CD8-positive, alpha-beta memory T cell (primary cell): ENCODE measurements at places on chromosomes 3 and 15.

GRCh38 chr15:57427367-57427821 is 51.1 kb downstream of the CGNL1 start:
- H3K27ac ChIP-seq = no peak overlapping the region
- H3K4me3 ChIP-seq = no peak overlapping the region
- H3K36me3 ChIP-seq = no peaks in the 10 kb centered on the region
- DNase-seq = no peak
- H3K27me3 ChIP-seq = peaks cover 4% of the 10 kb centered on the region

DNA sequence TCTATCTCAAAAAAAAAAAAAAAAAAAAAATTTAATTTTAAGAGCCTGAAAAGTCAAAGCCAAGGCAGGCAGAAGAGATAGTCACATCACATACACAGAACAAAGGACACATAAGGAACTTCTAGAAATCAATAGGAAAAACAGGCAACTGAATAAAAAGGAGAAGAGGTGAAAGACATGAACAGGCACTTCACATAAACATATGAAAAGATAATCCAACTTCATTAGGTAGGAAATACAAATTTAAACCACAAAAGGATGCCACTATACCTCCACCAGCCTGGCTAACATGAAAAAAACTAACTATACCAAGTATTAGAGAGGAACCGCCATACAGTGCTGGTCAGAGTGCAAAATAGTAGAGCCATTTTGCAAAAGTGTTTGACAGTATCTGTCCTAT is 14.1 kb downstream of the CCDC12 start:
- H3K27me3 ChIP-seq = no peaks in the 10 kb centered on the region
- no peak overlapping the region for H3K27ac ChIP-seq
- H3K4me3 ChIP-seq = no peak overlapping the region
- peaks cover 69% of the 10 kb centered on the region for H3K4me1 ChIP-seq
- H3K36me3 ChIP-seq = peaks cover 4% of the 10 kb centered on the region

GRCh38 chr3:118485693-118486092 is 549.0 kb downstream of the IGSF11 start:
- H3K27me3 ChIP-seq = no peaks in the 10 kb centered on the region
- no peaks in the 10 kb centered on the region for H3K4me1 ChIP-seq
- no peak for DNase-seq

- H3K27me3 ChIP-seq = no peaks in the 10 kb centered on the region
- H3K36me3 ChIP-seq = no peaks in the 10 kb centered on the region
- H3K27ac ChIP-seq = no peak overlapping the region
- H3K4me3 ChIP-seq = no peak overlapping the region
- no peak for DNase-seq
These were observed 118.7 kb downstream of the NUP210 start for GRCh38 chr3:13301286-13301987.

GRCh38 chr3:114307222-114307830 is 13.5 kb downstream of the TIGIT start:
- H3K27ac ChIP-seq = peak overlapping the region; percentile 64
- no peak for DNase-seq
- no peaks in the 10 kb centered on the region for H3K27me3 ChIP-seq
- peaks cover 58% of the 10 kb centered on the region for H3K4me1 ChIP-seq
- H3K36me3 ChIP-seq = no peaks in the 10 kb centered on the region
- H3K4me3 ChIP-seq = peak overlapping the region; percentile 27

DNA sequence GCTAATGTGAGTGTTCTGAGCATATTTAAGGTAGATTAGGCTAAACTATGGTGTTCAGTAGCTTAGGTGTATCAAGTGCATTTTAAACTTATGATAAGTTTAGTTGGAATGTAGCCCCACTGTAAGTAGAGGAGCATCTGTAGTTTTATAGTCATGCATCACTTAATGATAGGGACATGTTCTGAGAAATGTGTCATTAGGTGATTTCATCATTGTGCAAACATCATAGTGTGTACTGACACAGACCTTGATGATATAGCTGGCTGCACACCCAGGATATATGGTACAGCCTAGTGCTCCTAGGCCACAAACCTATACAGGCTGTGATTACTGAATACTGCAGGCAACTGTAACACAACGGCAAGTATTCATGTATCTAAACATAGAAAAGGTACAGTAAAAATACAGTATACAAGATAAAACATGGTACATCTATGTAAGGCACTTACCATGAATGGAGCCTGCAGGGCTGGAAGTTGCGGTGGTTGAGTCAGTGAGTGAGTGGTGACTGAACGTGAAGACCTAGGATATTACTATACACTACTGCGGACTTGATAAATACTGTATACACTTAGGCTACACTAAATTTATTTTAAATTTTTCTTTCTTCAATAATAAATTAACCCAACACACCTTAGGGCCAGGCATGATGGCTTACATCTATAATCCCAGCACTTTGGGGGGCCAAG is 17.9 kb downstream of the DNAH1 start:
- H3K36me3 ChIP-seq = no peaks in the 10 kb centered on the region
- no peaks in the 10 kb centered on the region for H3K4me1 ChIP-seq
- no peak for DNase-seq
- H3K27me3 ChIP-seq = no peaks in the 10 kb centered on the region
- H3K4me3 ChIP-seq = no peak overlapping the region
- H3K27ac ChIP-seq = no peak overlapping the region

- H3K27me3 ChIP-seq = no peaks in the 10 kb centered on the region
- no peak overlapping the region for H3K27ac ChIP-seq
- no peaks in the 10 kb centered on the region for H3K4me1 ChIP-seq
- H3K36me3 ChIP-seq = no peaks in the 10 kb centered on the region
- DNase-seq = no peak
These were observed 84.6 kb upstream of the DCBLD2 start for GRCh38 chr3:98986073-98986472.

GRCh38 chr3:37832480-37832879 is 29.2 kb upstream of the CTDSPL start:
- H3K27me3 ChIP-seq = no peaks in the 10 kb centered on the region
- DNase-seq = no peak
- no peak overlapping the region for H3K4me3 ChIP-seq
- H3K4me1 ChIP-seq = no peaks in the 10 kb centered on the region
- H3K27ac ChIP-seq = no peak overlapping the region

- no peaks in the 10 kb centered on the region for H3K36me3 ChIP-seq
- H3K27me3 ChIP-seq = no peaks in the 10 kb centered on the region
- no peak for DNase-seq
- H3K27ac ChIP-seq = no peak overlapping the region
These were observed 29.4 kb upstream of the SEMA3F start for GRCh38 chr3:50125541-50126286.

- peak overlapping the region; percentile 56 for H3K4me3 ChIP-seq
- peak; percentile 25 for DNase-seq
- H3K27me3 ChIP-seq = no peaks in the 10 kb centered on the region
- peaks cover 7% of the 10 kb centered on the region for H3K4me1 ChIP-seq
- no peaks in the 10 kb centered on the region for H3K36me3 ChIP-seq
- peak overlapping the region; percentile 15 for H3K27ac ChIP-seq
These were observed 721 bp downstream of the MYEF2 start for GRCh38 chr15:48177383-48177765.

- DNase-seq = peak; percentile 2
- H3K27ac ChIP-seq = no peak overlapping the region
- no peak overlapping the region for H3K4me3 ChIP-seq
- H3K4me1 ChIP-seq = peaks cover 22% of the 10 kb centered on the region
These were observed 770 bp upstream of the MEGF11 start for GRCh38 chr15:66254089-66254950.

DNA sequence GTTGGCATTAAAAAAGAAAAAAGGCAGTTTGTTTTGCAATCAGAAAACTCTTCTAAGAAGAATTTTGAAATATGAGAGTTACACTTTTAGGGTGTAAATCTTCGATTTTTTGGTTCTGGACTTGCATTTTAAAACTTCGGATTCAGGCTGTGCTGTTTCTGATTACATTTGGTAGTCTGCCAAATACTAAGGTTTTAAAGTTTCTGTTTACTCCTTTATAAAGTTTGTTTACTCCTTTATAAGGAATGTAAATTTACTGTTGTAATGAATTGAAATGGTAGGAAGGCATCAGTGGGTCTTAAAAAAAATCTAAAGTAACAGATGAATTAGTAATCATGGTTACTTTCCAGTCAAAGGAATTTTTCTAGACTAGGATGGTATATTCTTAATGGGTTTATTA is 14.1 kb downstream of the FXR1 start:
- no peak overlapping the region for H3K27ac ChIP-seq
- no peak for DNase-seq
- no peaks in the 10 kb centered on the region for H3K27me3 ChIP-seq
- peaks cover 38% of the 10 kb centered on the region for H3K4me1 ChIP-seq

- H3K27me3 ChIP-seq = no peaks in the 10 kb centered on the region
- no peak overlapping the region for H3K4me3 ChIP-seq
These were observed 20.8 kb downstream of the CDAN1 start for GRCh38 chr15:42716125-42716524.

DNA sequence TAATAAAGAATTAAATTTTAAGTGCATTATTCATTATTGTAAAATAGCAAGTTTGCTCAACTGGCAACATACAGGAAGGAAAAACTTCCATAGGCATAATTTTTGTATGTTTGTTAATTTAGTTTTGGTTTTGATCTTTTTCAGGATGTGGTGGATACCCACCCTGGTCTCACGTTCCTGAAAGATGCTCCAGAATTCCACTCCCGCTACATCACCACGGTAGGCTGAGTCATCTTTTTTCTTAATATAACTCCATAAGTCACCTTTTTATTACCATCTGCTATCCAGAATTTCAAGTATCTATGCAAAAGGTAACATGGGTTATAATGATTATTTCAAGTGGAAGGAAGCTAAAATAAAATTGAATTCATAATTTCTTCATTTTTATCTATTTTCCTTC is 104.8 kb downstream of the PPP2R3A start:
- no peaks in the 10 kb centered on the region for H3K27me3 ChIP-seq
- H3K4me1 ChIP-seq = no peaks in the 10 kb centered on the region
- H3K36me3 ChIP-seq = no peaks in the 10 kb centered on the region
- H3K27ac ChIP-seq = no peak overlapping the region
- H3K4me3 ChIP-seq = no peak overlapping the region

GRCh38 chr15:92634671-92635201 is 20.8 kb downstream of the FAM174B start:
- no peak overlapping the region for H3K27ac ChIP-seq
- no peak overlapping the region for H3K4me3 ChIP-seq
- no peaks in the 10 kb centered on the region for H3K27me3 ChIP-seq
- no peak for DNase-seq

DNA sequence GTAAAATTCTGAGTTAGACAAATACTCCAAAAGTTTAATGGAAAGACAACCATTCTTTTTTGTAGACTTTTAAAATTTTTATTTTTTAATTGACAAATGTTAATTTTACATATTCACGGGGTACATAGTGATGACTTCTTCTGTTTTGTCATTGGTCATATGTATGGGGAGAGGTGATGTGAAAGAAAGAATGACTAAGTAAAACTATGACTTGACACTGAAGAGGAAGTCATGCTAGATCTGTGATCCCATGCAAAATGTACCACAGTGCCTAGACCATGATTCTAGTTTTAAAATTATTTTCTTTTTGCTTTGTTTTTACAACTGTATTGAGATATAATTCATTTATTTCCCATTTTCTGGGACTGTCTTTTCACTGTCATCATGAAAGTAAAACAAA is 281.6 kb downstream of the MBNL1 start:
- no peak overlapping the region for H3K27ac ChIP-seq
- no peak for DNase-seq
- no peak overlapping the region for H3K4me3 ChIP-seq
- no peaks in the 10 kb centered on the region for H3K36me3 ChIP-seq

DNA sequence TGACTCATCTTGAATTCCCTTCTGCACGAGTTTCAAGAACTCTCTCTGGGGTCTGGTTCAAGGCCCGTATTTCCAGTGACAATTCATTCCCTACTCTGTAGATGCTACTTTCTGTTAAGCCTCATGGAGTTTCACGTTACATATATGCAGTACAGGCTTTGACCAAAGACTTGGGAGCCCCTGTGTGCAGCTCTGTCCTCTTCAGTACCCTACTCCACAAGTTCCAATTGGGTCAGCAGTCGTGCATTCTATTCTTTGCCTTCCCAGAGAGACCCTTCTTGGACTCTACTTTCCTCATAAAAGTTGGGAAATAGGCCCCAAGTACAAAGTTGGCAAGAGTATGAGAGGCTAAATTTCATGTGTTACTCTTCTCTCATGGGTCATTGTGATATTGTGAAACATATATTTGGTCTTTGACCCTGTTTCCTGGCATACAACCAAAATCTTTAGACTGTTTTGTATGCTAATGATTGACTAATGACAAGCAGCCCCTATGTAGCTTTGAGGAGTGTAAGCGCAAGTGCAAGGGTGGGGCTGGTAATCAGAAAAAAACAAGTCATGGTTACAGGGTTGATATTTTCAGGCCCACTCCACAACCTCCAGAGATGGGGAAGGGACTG is 15.0 kb upstream of the CCDC50 start:
- H3K27me3 ChIP-seq = no peaks in the 10 kb centered on the region
- no peak overlapping the region for H3K4me3 ChIP-seq
- no peaks in the 10 kb centered on the region for H3K36me3 ChIP-seq
- DNase-seq = no peak

DNA sequence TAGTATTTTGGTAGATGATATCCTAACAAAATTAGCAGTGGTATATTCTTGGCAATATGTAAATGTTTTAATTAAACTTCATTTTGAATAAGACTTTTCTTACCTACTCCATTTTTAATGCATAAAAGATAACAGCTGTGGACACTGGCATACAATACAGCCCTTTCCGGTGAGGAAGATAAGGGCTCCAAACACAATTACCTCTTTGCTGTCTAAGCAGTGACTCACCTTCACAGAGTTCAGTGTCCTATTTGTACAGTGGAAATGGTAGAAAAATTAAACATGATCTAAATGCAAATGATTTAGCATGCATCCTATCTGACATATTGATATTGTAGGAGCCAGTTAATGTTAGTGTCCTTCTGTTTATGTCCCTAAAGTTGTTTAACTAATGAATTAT is 969.4 kb downstream of the PLOD2 start:
- H3K4me3 ChIP-seq = no peak overlapping the region
- no peaks in the 10 kb centered on the region for H3K36me3 ChIP-seq
- no peaks in the 10 kb centered on the region for H3K4me1 ChIP-seq

GRCh38 chr3:44983484-44983941 is 7.5 kb downstream of the EXOSC7 start:
- H3K4me1 ChIP-seq = peaks cover 57% of the 10 kb centered on the region
- no peaks in the 10 kb centered on the region for H3K36me3 ChIP-seq
- H3K27me3 ChIP-seq = no peaks in the 10 kb centered on the region
- DNase-seq = no peak

- no peak overlapping the region for H3K27ac ChIP-seq
- peaks cover 7% of the 10 kb centered on the region for H3K4me1 ChIP-seq
- H3K4me3 ChIP-seq = no peak overlapping the region
- H3K36me3 ChIP-seq = no peaks in the 10 kb centered on the region
- no peaks in the 10 kb centered on the region for H3K27me3 ChIP-seq
These were observed 59.1 kb downstream of the SUMF1 start for GRCh38 chr3:4407941-4408340.

DNA sequence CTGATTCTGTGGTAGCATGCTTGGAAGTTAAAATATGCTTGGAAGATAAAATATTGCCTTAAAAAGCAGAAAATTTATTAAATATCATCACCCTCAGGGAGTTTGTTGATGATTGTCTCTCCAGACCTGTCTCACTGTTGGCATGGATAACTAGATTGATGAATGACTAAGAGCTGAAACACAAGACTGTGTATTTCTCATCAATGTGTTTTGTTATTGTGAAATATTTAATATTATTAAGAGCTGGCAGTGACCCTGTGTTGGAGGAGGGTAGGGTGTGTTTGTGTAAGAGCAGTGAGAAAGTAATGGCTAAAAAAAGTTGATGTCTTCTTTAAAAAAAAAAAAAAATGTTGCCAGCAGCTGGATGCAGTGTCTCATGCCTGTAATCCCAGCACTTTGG is 82.2 kb downstream of the ITPR1 start:
- no peaks in the 10 kb centered on the region for H3K27me3 ChIP-seq
- H3K4me3 ChIP-seq = no peak overlapping the region
- H3K27ac ChIP-seq = no peak overlapping the region
- H3K36me3 ChIP-seq = no peaks in the 10 kb centered on the region
- H3K4me1 ChIP-seq = no peaks in the 10 kb centered on the region

- no peaks in the 10 kb centered on the region for H3K4me1 ChIP-seq
- H3K27ac ChIP-seq = no peak overlapping the region
- H3K4me3 ChIP-seq = no peak overlapping the region
- DNase-seq = no peak
These were observed 74.1 kb upstream of the KBTBD8 start for GRCh38 chr3:66923969-66924368.
